ELR (cell line): ENCODE measurements at places on chromosomes 1 and 21.

DNA sequence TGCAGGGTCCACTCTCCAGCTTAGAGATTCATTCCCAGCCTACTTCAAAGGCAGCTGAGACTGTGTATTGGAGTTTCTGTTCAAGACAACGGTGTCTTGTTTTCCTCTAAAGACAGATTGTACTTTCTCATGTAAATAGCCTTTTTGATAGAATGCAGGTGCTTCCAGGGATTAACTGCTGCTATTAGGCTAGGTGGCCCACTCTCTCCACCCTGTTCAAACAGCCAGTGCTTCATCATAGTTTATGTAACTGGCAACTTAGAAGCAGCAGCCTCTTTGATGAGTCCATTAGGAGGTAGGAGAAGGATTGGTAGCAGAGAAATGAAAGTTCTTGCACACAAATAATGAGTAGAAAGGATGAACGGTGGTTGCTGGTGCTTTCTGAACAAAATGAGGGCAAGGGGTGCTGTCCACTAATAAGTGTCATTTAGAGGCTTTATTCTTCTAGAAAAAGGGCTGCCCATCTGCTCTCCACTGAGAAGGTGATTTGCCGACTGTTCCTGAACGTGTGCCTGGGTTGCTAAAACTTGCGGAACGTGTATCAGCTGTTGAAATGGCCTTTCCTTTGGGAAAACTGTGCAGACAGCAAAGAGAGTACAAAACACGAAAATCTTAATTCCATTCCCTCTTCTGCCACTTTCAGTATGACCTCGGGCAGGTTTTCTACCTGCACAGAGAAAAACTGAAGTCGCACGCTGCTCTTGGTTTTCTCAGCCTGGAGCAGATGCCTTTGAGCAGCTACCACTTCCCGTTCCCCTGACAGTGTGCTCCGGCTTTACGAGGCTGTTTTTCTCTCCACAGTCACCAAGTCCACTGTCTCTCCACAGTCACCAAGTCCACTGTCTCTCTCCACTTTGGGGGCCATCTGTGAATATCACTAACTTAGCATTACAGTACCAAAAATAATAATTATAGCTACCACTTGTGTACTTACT is 228.9 kb downstream of the KIF26B start:
- no peak for DNase-seq

DNA sequence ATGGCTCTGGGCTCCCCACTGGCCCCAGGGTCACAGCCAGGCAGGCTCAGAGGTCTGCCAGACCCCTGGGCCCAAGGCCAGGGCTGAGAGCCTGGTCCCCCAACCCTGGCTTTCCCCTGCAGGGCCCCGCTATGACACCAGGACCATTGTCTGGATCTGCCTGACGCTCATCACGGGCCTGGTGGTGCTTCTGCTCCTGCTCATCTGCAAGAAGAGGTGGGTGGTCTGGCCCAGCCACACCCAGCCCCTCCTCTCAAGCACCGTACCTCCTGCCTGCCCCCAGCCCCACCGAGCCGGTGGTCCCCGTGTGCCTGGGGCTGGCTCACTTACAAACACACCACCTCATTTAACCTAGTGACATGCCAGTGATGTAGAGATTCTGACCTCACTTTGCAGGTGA is 31.8 kb downstream of the EPHA8 start:
- DNase-seq, result no peak

GRCh38 chr1:117112047-117112717 is 9.4 kb downstream of the TRIM45 start:
- no peak for DNase-seq

GRCh38 chr1:26289158-26290059 is 9.5 kb downstream of the SH3BGRL3 start:
- no peak for DNase-seq

DNA sequence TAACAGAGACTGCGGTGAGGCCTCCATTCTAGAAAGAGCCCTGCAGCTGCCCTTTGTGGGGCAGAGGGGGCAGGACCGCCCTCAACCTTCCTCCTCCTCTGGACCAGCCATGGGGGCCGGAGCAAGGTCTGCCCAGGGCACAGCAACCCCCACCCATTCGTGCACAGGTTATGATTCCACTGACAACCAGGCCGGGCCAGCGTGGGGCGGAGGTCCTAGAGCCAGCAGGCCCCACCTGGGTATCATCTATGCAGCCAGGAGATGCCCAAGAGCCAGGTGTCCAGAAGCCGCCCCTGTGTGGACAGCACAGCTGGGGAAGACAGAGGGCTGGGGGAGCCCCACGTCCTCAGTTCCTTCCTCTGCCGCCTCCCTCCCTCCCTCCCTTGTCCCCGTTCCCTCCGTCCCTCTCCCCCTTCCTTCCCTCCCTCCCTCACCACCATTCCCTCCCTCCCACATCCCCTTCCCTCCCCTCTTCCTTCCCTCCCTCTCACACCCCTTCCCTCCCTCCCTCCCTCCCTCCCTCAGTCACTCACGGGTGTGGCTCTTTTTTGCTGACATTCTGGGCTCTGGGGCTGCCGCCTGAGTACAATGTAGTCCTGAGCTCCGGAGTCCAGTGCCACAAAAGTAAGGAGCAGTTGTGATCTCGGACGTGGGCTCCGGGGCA is 12.3 kb downstream of the RNF223 start:
- no peak for DNase-seq

GRCh38 chr1:57632401-57632800 is 208.5 kb upstream of the DAB1 start:
- DNase-seq, result no peak

DNA sequence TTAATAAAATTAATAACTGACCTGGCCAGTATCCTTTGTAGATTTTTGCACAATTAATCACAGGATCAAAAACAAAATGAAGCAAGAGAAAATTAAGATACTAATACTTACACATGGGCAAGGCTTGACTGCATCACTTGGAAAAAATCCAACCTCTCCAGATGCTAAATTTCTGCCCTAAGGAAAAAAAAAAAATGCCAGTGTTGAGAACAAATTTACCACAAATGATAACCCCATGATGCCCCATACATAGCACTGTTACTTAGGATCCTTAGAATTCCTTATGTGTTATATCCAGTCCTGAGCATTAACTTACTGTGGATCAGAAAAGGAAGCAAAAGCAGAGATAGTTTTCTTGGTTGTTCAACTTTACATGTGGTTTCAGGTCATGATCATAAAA is 347.5 kb downstream of the VAV3 start:
- no peak for DNase-seq

DNA sequence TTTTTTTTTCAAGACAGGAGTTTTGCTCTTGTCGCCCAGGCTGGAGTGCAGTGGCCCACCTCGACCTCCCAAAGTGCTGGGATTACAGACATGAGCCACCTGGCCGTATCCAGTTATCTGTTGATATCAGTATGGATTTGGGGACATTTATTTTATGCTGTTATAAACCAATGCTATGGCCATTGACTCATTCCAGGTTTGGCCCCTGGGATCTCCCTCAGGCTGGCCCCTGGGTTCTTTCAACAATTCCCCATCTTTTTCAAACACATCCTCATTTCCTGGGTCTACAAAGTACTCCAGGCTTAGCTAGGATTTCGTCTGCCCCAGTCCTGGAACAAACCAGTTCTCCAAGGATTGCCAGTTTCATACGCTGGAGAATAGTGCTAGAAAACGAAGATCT is 44.1 kb downstream of the WDR4 start:
- DNase-seq, result no peak
